ENCODE measurements at places on chromosomes 2 and 18.

- no peak for DNase-seq
These were observed 104.8 kb downstream of the CABYR start for GRCh38 chr18:24243677-24244076.

DNA sequence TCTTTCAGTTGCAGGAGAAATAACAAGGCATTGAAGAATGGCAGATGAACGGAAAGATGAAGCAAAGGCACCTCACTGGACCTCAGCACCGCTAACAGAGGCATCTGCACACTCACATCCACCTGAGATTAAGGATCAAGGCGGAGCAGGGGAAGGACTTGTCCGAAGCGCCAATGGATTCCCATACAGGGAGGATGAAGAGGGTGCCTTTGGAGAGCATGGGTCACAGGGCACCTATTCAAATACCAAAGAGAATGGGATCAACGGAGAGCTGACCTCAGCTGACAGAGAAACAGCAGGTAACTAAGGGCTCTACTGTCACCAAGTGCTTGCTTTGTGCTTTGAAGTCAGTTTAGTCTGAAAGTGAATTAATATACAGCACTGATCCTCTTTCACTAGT lies 118.5 kb upstream of the UNC80 start:
- DNase-seq, result no peak

GRCh38 chr18:13791181-13791580 lies 32.8 kb upstream of the MC5R start:
- DNase-seq, result no peak

GRCh38 chr2:235232449-235233433 lies 261.1 kb upstream of the AGAP1 start:
- no peak for DNase-seq

DNA sequence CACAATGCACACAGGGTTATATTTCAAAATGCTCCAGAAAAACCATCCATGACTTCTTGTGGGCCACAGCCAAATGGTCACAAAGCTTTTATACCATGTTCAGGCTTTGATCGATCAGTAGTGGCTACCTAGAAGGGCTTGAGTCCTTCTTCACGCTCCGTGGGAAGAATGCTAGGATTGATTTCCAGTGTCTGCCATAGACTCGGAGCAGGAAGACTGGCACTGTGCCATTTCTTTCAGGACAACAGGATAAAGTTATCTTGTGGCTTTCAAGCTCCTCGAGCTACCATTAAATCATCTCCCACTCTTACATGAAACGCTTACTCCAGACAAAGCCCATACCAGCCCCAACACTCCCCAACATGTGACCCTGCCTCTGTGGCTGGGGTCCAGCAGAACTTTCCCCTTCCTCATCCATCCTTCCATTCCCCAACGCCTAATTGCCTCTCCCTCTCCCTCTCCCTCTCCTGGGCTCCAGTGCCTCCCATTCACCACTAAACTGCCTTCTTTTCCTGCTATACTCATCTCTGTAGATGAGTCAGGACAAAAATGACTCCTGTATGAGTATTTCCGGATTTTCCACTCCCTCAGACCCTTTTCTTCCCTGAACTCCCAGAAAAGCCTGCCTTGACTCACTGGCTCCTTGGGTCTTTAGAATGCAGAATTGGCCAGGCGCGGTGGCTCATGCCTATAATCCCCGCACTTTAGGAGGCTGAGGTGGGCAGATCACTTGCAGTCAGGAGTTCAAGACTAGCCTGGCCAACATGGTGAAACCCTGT lies 40.9 kb downstream of the ADD2 start:
- DNase-seq, result no peak
